Frontal cortex (tissue), 4 donors: ENCODE measurements at places on chromosomes 6 and 20. TPM values are rescaled to one million over a fixed set of nuclear protein-coding genes. Genes with fewer than 3 reads are reported as not detected.

Gene OR2H2
- not detected for total RNA-seq

Gene ACTL10
- total RNA-seq: 0.82 TPM

Gene EMILIN3
- total RNA-seq: 1.6 TPM

Gene TRIM40
- total RNA-seq: not detected

Gene SLC22A23
- total RNA-seq: 22.8 TPM

Gene SLC35D3
- total RNA-seq: 0.82 TPM

Gene MAFB
- 7.3 TPM for total RNA-seq

Gene ABHD16A
- total RNA-seq: 41.6 TPM

Gene UQCC2
- total RNA-seq: 19.6 TPM

Gene FNDC1
- 1.2 TPM for total RNA-seq

Gene NKAIN4
- total RNA-seq: 14.7 TPM

Gene C4B
- 9.0 TPM for total RNA-seq

Gene PRR18
- total RNA-seq: under 0.01 TPM

Gene CLIC5
- 1.2 TPM for total RNA-seq

Gene CCR6
- total RNA-seq: not detected

Gene CRISP3
- under 0.01 TPM for total RNA-seq

Gene CASS4
- under 0.01 TPM for total RNA-seq

Gene CFB
- 0.82 TPM for total RNA-seq

Gene SPTLC3
- total RNA-seq: 0.82 TPM

Gene SULF2
- 18.8 TPM for total RNA-seq

Gene LRRC73
- 2.9 TPM for total RNA-seq

Gene SGK2
- total RNA-seq: 0.41 TPM

Gene BTN1A1
- not detected for total RNA-seq

Gene FOXA2
- total RNA-seq: not detected

Gene ASCC3
- 33.0 TPM for total RNA-seq

Gene CLPSL2
- total RNA-seq: not detected

Gene FAM209A
- not detected for total RNA-seq

Gene TBC1D32
- 40.8 TPM for total RNA-seq

Gene VWA7
- under 0.01 TPM for total RNA-seq
